ENCODE measurements at places on chromosomes 6 and 20.

GRCh38 chr20:8972963-8973705, 95.8 kb upstream of the PLCB4 start:
- no peak for DNase-seq

DNA sequence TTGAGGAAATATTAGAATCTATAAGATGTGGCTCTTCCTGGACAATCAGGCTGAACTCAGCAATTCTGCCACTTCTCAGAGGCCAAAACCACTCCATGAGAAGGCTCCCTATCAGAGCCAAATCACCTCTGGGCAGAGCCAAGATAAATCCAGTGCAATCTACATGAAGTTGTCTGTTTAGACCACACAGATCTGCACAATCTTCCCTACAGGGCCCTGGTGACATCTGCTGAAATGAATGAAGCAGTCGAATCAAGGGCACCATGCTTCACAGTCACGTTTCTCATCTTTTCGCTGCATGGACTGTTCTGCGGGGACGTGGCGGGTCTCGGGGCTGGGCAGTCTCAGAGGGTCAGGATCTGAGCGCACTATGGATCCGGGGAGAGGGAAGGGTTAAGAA, 60.1 kb upstream of the CD93 start:
- no peak for DNase-seq

- no peak for DNase-seq
Measured at GRCh38 chr6:146287691-146288369, 255.8 kb upstream of the RAB32 start.

GRCh38 chr6:49462599-49462926, 490 bp downstream of the MMUT start:
- DNase-seq, result no peak

DNA sequence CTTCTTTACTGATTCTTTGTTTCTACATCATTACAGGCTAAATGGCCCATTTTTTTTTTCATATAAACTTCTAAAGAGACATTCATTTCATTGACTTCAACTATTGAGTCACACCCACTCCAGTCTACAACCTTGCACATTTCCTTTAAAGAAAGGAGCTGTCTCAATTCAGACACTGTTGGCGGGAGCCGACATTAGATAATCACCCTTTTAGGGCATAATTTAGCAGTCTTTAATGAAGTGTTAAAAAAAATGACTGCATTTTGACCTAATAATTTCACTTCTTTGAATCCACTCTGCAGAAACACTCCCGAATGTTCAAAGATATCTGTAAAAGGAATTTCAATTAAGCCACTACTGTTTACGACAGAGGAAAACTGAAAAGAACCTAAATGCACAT, 1.5 kb downstream of the EPM2A start:
- DNase-seq, result peak; percentile 17

DNA sequence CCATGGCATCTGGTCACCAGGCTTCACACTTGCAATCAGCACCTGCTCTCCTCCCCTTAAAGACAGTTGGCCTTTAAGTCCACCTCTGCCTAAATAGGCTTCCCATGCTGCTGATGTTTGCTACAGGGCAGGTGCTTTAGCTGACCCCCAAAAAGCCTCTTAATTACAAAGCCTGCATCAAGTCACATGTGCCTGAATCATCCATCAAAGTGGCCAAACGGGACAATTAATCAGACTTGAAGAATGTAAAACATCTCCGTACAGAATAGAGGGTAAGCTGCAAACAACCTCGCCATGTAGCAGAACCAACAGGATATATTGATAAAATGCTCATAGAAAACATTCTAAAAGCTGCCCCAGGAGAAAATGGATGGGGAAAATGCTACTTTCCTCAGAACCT, 7.4 kb downstream of the LY86 start:
- DNase-seq, result no peak

Measured in NCI-H774 (cell line).